Astrocyte of the spinal cord (primary cell): ENCODE measurements at places on chromosomes 6 and 20.

GRCh38 chr6:51459958-51460357, 627.5 kb downstream of the PKHD1 start:
- DNase-seq: no peak

DNA sequence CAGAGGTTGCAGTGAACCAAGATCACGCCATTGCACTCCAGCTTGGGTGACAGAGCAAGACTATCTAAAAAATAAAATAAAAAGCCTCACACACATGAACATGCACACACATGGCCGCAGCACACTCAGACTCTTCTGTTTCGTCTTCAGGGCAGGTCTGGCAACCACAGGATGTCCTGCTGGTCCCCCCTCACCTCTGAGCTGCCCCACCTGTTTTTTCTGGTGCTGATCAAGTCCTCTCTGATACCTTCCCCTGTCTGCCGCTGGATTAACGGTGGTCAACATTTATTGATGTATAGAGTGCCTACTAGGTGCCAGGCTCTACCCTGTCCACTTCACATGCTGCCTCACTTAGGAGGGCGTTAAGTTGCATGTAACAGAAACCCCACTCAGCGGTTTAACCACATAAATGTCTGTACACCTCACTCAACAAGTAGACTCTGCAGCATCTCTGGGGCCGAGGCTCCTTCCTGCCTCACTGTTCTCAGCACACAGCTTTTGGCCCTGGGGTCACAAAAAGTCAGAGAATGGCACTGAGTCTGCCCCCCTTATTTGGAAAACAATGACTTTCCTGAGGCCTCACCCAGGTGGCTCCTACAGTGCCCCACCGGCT, 4.5 kb upstream of the AP5S1 start:
- no peak for DNase-seq

DNA sequence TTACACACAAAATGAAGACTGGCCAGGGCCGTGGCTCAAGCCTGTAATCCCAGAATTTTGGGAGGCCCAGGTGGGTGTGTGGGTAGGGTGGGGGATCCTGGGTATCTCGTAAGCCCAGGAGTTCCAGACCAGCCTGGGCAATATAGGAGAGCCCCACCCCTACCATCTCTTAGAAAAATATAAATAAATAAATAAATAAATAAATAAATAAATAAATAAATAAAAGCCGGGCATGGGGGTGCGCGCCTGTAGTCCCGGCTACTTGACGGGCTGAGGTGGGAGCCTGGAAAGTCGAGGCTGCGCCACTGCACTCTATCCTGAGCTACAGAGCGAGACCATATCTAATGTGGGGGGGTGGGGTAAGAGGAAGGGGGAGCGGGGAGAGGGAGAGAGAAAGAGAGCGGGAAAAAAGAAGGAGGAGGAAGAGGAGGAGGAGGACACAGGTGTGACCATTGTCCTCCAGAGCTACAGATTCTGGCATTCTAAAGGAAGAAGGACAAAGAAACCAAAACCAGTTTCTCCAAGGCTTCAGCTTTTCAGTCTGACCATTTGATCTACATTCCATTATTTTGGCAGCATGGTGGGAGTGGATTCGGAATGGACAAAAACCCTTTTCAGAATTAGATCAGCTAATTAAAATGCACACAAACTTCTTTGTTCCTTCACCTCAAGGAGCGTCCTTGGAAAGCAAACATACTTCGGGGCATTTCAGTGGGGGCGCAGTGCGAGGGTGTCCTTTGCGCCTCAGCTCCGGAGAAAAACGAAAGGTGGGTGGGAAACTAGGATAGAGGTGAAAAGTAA, 577 bp upstream of the C6orf141 start:
- DNase-seq: no peak

GRCh38 chr20:23003077-23003635, 32.0 kb upstream of the SSTR4 start:
- DNase-seq: no peak

DNA sequence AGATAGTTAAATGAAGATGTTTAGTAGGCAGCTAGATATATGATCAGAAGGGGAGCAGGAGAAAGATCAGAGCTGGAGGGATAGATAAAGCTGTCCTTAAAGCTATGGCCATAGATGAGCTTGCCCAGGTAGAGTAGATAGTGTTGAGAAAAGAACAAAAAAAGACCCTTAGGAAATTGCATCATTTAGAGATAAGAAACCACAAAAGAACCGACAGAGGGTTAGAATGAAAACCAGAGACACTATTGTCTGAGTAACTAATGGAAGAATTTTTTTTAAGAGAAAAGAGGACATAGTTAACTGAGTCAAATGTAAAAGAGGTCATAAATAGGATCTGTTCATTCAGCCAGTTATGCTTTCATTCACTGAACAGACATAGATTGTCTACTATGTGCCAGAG, 101.8 kb downstream of the TNFAIP3 start:
- no peak for DNase-seq

DNA sequence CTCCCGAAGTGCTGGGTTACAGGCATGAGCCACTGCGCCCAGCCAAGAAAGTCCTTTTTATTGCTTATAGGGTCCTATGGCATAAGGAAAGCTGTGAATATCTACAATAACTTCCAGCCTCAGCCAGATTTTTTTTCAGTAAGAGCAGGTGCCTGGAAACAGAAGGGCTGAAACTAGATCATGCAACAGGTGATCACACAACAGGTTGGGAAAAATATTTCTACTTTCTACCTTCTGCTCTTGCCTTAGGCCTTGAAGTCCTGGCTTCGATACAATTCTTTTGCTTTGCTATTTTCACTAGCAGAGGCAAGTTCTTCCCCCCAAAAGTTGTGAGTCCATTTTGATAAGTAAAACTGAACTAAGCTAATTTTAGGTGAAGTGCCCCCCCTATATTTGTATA, 9.7 kb upstream of the FBXO30 start:
- DNase-seq: no peak

- DNase-seq: no peak
Observed at GRCh38 chr6:33252759-33253158, 18.9 kb downstream of the VPS52 start.

- no peak for DNase-seq
Observed at GRCh38 chr6:38434051-38434450, 205.7 kb downstream of the BTBD9 start.

- no peak for DNase-seq
Observed at GRCh38 chr20:58790454-58790853, 60.2 kb downstream of the GNAS-AS1 start.

- DNase-seq: no peak
Observed at GRCh38 chr6:868201-868600, 175.3 kb upstream of the EXOC2 start.

DNA sequence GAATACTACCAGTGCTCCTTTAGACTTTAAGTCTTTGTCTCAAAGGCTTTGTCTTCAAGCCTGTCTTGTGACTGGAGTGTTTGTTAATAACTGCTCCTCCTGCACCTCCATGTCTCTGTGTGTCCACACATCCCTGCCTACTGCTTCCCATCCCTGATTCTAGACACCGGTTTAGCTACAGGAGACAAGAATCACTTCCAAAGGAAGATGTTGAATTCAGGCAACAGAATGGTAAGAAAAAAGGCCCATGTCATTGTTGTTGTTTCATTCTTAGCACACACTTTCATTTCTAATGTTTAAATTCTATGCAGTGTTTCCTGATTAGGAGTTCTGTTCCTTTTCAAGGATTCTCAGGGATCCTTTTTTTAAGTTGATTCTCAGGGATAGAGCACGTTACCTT, 293.6 kb upstream of the STXBP5 start:
- DNase-seq: no peak

DNA sequence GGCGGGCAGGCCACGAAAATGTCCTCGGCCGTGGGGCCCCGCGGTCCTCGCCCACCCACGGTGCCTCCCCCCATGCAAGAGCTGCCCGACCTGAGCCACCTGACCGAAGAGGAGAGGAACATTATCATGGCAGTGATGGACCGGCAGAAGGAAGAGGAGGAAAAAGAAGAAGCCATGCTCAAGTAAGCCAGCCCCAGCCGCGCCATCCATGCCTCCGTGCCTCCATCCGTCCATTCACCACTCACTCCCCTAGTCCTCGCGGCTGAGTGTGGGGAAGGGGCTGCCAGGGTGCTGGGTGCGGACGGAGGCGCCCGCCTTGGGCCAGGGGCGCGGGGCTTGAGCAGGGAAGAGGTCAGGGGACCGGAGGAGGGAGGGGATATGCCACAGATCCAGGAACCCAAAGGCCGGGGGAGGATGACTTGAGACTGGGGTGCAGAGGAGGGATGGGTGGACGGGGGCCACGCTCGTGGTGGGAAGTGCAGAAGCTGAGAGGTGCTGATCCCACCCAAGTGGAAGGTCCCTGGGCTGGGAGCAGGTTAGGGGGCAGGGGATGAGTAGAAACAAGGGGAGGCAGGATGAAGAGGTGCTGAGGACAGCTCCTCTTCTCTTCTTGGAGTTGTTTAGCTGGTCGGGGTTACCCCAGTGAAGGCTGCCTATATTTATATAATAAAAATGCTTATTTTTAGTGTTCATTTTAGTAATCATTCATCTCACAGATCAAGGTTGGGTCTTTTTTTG, 825 bp downstream of the RIMS1 start:
- DNase-seq: no peak

DNA sequence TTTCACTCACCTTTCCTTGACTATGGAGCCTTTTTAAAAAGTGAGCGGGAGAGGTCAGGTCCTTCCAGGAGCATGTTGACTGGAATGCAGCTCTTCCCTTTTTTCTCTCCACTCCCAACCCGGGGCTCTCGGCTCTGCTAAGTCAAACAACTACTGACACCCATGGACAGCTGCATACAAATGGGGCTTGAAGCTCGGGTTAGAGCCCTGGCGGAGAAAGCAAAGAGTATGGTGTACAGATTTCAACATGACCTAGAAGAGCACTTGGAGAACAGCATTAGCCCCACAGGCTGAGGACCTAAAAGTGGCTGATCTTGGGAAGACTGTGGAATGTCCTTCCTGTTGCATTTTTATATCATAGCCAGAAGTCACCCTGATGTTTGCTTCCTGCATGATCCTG, 162.0 kb upstream of the STMND1 start:
- no peak for DNase-seq

DNA sequence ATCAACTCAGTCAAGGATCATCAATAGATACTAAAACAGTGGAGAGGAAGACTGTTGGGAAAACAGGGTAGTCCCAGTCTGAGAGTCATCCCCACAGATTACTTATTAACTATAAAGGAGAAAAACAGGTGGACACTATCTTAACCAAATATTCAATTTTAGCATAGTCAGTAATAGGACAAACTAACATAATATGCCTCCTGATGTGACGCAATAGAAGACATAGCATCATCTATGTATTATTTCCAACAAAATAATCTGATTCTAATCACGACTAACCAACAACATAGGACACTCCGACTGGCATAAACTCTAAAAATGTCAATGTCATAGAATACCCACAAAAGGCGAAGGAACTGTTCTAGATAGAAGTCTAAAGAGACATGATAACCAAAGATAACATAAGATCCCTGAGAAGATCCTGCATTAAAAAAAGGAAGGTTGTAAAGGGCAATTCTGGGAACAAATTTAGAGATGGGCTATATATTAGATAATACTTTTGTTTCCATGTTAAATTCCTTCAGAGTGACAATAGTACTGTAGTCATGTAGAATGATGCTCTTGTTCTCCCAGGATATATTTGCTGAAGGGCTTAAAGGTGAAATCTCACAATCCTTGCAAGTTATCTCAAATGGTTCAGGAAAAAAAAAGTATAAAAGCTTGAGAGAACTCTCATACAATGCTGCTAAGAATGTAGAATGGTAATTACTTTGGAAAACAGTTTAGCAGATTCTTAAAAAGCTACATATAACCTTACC, 28.9 kb downstream of the ILRUN start:
- DNase-seq: no peak

DNA sequence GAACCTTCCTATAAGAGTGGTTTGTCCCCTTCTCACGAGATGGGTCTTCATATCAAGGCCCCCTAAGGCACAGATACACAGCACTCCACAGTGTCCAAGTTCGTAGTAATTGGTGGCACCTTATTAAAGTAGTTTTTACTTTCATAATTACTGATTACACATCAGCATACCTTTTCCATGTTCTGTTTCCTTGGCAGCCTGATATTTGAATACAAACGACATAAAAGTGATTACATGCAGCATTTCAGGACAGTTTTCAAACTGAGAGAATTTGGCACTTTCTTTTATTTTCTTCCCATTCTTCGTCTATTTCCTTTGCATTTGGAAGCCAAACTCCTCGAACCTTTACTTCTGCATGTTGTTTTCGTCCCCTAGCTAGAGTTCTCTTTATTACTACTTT, 139.7 kb downstream of the MTHFD1L start:
- no peak for DNase-seq

DNA sequence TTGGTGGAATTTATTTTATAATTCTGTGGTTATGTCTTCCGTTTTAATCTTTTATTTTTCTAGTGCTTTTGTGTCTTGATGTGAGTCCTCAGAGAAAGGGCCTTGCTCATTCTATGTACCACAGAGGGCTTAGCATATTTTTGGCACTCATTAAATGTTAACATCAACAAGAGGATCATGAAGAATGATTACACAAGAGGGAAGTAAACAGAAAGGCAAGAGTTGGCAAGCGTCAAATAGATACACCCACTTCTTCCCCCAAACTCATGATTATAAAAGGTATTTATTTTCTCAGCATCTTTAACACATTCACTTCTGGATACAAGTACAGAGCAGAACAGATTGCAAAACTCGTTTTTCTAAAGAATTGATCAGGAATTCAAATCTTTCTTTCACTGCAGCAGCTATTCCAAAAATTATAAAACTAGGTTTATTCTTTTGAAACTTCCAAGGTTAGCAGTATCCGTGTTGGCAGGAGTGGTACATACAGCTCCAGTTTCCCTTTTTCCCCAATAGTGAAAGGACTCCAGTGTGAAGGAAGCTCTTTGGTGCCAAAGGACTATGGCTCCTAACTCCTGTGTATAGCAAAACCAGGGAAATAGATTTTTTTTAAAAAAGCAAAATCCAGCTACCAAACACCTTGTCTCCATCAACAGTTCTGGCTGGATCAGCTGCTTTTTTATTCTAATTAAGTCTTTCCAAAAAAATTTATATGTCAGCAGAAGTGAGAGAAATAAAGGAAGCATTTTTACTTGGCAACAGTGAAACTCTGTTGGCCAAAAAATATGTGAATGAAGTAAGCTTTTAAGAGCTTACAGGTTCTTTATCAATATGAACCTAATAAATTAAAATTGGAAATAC, 221.9 kb downstream of the ADGRG6 start:
- no peak for DNase-seq

- no peak for DNase-seq
Observed at GRCh38 chr6:16362819-16363589, 124.6 kb downstream of the GMPR start.

DNA sequence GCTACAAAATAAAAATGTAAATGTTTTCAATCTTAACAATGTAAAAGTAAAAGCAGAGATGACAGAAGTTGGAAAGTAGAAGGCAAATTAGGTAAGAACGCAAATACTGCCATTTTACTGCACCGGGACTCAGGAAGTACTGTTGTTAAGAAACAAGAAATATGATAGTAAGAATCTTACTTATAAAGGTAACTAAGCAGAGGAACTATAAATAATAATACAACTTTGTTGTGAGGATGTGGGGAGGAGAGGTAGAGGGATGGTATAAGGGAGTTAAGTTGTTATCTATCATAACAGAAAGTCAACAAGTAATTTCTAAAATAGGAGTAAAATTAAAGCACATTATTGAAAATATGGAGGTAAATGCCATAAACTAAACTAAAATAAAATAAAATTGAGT, 104.3 kb upstream of the MRPS10 start:
- DNase-seq: no peak
